GM12892 (cell line): ENCODE measurements at places on chromosomes 16 and 17.

- no peak for DNase-seq
Measured at GRCh38 chr16:4813251-4814003, 11.0 kb upstream of the ROGDI start.

DNA sequence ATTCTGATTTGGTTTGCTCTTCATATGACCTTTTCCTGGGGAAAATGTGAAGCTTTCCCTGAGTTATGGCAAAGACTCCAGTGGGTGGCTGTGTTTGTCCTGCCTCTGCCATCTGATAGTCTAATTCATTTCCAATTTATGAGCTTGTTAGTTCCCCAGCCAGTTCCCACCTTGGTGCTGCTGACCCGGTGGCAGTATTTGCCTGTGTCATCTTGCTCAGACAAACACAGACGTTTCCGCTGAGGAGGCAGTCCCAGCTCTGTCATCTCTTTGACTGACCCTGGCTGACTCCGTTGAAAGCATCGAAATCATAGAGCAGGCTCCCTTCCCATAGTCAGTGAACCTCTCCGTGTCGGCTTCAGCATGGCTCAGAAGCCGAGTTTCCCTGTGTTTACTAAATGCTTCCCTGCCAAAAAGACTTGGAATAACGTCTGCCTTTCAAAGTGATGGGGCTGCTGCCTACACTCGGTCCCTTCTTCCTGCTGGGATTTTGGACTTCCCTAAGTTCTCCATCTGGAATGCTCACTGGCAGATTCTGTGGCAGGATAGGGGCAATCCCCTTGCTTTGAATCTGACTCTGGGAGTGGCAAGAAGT lies 538.3 kb downstream of the NPIPA7 start:
- DNase-seq: no peak

- no peak for DNase-seq
Measured at GRCh38 chr17:40937384-40937819, at the start of gene KRT23. Gene KRT23 (minus strand): TSS chr17:40937646. CDS start chr17:40936603, 1,043 bp downstream.

GRCh38 chr17:50445730-50446325 lies 19.8 kb downstream of the ACSF2 start:
- DNase-seq: no peak

DNA sequence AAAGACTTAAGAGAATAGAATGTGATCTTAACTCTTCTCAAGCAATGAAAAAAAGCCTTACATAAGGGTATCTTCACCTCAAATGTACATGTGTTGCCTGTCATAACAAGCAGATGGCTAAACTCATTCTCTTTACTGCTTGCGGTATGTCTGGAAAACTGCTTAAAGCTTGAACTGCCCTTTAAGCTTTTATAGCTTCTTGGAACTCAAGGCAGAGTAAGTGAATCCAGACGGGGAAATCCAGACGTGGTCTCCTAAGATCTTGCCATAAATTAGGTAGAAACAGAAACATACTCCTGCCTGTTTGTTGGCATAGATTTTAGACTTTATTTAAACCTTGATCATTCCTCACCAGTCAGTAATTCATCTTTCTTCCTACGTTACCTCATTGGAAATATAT lies 19.6 kb downstream of the CLUAP1 start:
- no peak for DNase-seq

GRCh38 chr17:19304209-19304608 lies 58.3 kb downstream of the B9D1 start:
- DNase-seq: no peak

DNA sequence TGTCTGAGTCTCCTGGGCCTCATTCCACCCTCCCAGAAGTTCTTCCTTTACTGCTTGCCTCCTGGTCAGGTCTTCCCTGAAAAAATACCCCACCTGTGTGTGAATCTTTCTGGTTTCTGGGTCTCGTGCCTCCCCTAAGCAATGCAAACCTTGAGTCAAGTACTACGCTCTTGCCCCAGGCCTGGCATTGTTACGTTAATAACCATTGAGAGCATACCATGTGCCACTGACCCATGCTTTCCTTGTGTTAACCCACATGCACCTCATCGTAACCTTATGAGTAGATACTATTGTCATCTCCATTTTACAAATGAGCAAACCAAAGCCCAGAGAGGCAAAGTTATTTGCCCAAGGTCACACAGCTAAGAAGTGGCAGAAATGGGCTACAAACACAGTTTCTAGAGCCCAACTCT lies 25.4 kb upstream of the TOB1 start:
- no peak for DNase-seq

DNA sequence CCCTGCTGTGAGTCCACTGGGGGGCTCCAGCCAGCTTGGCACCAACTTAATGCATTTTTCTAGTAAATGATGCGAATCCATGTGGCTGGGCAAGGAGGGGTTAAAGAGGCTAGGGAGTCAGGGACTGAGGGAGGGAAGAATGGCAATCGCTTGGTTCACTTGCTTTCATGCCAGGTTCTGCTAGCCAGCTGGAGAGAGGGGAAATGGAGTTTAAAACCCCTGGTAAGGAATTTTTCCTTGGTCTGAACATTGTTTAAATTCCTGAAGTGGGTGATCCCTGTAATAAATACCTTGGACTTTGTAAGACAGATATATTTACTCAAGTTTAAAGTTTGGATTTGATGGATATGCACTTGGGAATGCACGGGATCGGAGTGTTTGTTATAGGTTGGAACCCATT lies 22.8 kb downstream of the ANKFN1 start:
- DNase-seq: no peak

- no peak for DNase-seq
Measured at GRCh38 chr16:82567175-82567574, 59.6 kb upstream of the CDH13 start.

- no peak for DNase-seq
Measured at GRCh38 chr17:31369266-31369665, 22.2 kb upstream of the RAB11FIP4 start.

DNA sequence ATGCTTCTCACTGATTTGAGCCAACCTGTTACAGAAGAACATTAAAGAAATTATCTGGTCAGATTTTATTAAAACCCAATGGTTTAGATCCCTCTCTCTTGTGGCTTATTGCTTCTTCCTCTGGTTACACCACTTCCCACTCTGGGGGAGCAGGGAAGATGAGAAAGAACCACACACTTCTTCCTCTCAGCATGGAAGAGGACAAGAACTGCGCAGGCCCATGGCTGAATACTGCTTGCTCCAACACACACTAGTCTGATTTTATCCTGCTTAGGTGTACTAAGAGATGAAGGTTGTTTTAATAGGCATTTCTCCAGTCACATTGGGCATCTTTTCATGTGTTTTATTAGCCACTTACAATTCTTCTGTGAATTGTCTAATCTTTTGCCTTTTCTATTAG lies 27.6 kb downstream of the MAP3K3 start:
- DNase-seq: no peak

- DNase-seq: no peak
Measured at GRCh38 chr17:17053446-17054379, 11.5 kb downstream of the MPRIP start.

DNA sequence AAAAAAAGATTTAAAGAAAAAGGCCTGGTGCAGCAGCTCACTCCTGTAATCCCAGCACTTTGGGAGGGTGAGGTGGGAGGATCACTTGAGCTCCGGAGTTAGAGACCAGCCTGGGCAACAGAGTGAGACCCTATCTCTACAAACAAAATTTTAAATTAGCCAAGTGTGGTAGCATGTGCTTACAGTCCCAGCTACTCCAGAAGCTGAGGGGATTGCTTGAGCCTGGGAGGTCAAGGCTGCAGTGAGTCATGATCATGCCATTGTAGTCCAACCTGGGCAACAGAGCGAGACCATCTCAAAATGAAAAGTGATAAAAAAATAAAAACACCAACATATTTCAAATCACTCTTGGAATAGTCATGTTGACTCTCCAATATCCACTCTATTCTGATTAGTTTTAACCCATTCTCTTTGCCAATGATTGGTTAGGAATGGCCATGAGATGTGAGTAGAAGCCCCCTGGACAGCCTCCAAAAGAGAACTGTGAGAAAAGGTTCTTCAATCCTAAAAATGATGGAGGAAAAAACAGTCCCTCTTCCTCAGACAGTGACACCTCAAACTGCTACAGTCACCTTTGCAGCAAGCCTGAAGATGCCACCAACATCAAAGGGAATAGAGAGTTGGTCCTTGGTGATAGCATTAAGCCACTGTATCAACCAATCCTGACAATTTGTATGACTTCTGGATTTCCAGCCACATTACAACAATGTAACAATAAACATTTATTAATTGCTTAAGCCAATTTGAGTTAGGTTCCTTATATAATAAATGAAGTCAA lies 2.9 kb upstream of the KANSL1 start:
- no peak for DNase-seq

- no peak for DNase-seq
Measured at GRCh38 chr17:38897671-38898290, 27.6 kb upstream of the LASP1NB start.

- DNase-seq: no peak
Measured at GRCh38 chr17:46795379-46795952, 23.0 kb downstream of the WNT3 start.

GRCh38 chr16:63422715-63423114 lies 1386.5 kb upstream of the CDH8 start:
- no peak for DNase-seq

- no peak for DNase-seq
Measured at GRCh38 chr17:3979290-3979611, 15.0 kb upstream of the ATP2A3 start.

- DNase-seq: no peak
Measured at GRCh38 chr16:80147026-80147655, 393.7 kb upstream of the DYNLRB2 start.

DNA sequence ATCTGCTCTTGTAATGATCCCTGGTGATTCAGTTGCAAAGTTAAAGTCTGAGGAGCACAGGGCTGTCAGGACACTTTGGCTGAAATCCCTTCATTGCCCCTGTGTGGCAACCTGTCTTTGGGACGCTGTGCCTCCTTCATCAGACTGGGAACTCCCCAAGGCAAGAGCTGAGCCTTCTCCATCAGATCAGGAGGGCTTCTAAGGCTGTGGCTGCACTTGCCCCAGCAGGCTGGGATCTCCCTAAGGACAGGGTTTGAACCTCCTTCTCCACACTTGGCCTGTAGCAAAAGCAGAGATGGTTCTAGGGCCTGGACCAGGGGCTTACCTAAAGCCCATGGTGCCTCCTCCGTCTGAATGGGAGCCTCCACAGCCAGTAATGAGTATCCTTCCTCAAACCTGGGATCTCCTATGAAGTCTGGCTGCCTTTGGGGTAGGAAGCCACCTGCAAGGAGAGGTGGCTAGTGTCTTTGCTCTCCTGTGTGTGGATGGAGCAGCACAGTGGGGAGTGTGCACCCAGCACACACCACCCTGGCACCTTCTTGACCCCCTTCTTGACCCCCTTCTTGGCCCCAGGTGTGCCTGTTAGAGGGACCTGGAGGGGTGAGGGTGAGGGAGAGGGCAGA lies 79.0 kb upstream of the NKD1 start:
- DNase-seq: no peak

- DNase-seq: no peak
Measured at GRCh38 chr16:51939378-51939871, 607.5 kb downstream of the TOX3 start.

GRCh38 chr17:9002227-9002605 lies 19.1 kb upstream of the NTN1 start:
- DNase-seq: no peak

GRCh38 chr16:71916397-71916920 lies 21.1 kb downstream of the IST1 start:
- no peak for DNase-seq

DNA sequence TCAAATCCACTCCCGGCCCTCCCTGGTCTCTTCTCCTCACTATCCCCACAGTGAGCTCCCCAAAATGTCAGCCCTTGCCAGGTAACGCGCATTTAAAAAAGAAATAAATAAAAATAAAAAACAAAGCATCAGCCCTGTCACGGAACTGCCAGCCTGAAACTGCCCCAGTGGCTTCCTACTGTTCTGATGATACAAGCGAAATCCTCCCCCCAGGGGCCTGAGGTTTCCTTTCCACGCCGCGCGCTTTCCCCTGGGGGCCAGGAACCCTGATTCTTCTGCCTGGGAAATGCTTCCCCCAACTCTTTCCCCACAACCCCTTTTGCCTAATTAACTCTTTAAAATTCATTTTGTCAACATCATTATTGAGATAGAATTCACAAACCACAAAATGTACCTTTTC lies 12.2 kb upstream of the RPH3AL start:
- DNase-seq: no peak

GRCh38 chr16:87966685-87967185 lies 15.5 kb downstream of the BANP start:
- DNase-seq: no peak

GRCh38 chr17:56754523-56755208 lies 79.1 kb downstream of the C17orf67 start:
- no peak for DNase-seq

DNA sequence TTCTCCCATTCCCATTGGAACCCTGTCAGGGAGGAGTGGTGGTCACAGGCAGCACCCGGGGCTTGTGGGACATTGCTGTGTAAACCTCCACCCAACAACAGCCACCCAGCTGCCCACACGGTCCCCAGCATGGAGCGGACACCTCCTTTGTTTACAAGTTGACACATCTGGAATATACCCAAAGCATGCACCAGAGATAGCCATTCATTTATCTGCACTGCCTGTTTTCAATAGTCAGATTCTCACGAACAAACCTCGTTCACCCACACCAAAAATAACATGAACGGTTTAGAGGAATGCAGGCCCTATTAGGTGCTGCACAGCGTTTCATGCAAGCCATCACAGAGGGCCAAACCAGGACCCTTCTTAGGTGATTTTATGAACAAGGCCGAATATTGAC lies 244.8 kb downstream of the FOXL1 start:
- no peak for DNase-seq

- no peak for DNase-seq
Measured at GRCh38 chr17:18987230-18987610, 17.3 kb downstream of the FAM83G start.

DNA sequence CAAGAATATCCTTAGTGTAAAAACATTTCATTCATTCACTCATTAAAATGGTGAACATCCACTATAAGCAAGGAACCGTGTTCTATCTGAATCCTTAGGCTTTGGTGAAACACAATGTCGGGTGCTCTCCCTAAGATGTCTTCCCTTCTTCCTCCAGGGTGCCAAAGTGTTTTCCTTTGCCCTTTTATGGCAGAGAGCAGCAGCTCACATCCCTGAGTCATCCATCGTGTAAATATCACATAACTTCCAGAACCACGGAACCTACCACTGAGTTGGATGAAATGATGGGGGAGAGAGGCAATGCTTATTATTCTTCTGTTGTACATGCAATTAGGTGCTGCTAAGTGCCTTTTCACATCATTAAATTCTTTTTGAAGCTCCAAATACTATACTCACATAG lies 50.2 kb downstream of the DNAH3 start:
- no peak for DNase-seq

GRCh38 chr16:4323845-4324488 lies 8.1 kb downstream of the GLIS2 start:
- no peak for DNase-seq
